T-helper 17 cell (primary cell): ENCODE measurements at places on chromosomes 6 and 20. TPM values are rescaled to one million over a fixed set of nuclear protein-coding genes. Genes with fewer than 3 reads are reported as not detected.
A peak's percentile ranks its signal among the peaks of the same experiment; 100 is the strongest.

The PTPRT gene
- not detected for total RNA-seq

DNA sequence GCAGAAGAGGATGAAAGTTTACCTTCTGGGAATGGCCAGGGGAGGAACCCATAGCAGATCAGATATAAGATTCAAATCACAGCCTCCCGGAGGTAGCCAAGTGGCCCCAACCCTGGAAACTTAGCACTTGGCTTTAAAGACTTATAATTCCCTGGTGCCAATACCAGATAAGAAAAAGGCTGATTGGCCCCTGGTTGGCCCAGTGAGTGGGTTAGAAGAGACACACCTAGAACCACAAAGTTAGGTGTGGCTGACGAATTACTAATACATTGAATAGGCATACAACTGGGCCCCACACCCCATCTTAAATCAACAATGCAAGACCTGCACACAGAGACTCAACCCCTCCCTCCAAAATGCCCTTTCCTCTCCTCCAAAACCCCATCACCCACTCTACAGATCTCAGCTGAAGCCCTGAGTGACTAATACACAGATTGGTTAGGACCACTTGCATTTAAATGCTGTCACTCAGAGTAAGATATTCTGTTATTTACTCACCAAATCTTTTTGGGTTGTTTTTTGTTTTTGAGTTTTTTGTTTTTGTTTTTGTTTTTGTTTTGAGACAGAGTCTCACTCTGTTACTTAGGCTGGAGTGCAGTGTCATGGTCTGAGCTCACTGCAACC lies 315.4 kb upstream of the JARID2 start:
- DNase-seq = no peak

DNA sequence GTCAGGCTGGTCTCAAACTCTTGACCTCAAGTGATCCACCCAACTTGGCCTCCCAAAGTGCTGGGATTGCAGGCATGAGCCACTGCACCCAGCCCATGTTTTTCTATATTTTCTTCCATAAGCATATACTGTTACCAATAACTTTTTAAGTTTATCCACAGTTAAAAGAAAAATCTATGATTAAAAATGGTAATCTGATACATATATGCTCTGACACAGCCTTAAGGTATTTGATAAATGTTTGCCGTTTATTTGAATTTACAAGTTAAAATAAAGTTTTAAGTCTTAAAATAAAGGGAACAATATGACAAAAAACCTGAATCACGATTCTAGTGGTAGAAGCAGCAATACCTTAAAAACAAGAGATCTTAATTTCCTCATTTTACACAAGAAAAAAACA lies 5.2 kb downstream of the STK38 start:
- no peak for DNase-seq

GRCh38 chr6:42898891-42899361 lies 16.9 kb upstream of the PTCRA start:
- DNase-seq = peak; percentile 70

GRCh38 chr6:41343641-41344187 lies 8.3 kb downstream of the NCR2 start:
- no peak for DNase-seq

DNA sequence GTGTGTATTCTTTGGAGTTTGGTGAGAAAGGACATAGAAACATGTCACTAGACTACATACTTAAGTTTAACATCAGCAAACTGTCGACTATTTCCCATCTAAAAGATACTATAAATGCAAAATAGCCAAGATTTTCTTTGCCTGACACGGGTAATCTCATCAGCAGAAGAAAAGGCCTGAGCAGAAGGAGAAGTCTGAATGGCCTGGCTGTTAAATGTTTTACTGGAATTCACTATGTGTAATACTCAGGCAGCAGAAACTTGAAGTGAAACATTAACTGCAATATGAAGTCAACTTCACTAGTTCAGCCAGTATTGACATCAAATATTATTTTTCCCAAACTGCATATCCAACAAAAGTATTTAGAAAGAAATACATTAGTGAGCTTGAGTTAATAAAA lies 6.4 kb upstream of the DSE start:
- no peak for DNase-seq

DNA sequence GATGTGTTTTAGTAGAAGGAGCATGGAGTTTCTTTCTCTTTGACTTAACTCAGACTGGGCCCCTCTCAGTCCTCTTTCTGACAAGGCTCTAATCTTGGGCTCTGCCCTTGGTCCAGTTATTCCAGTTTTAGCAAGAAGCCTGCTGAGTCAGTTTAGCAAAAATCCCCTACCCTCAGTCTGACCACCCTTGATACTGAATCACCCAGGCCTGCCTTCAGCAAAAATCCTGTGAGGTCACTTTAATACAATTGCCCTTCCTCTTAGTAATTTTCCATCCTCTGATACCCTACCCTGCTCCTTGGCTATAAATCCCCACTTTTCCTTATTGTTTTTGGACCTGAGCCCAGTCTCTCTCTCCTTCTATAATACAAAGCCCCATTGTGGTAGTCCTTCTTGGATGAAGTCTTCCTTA lies 326.7 kb upstream of the NOX3 start:
- DNase-seq = no peak

DNA sequence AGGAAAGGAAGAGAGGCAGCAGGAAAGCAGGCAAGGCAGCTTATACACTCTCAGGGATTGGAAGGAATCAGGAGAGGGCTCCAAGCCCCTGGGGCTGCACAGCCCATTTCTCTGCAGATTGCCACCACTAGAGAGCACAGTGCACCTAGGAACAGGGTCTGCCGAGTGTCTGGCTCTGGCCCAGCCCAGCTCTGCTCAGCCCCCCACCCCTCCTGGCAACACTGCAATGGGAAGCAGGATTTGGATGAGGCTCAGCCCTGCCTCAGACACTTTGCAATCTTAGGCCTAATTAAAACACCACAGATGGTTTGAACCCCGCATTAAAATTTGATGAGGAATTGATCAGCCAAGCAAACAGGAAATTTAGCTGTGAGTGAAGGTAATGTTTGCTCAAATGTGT lies 252.7 kb downstream of the DHX35 start:
- DNase-seq = no peak
